Endothelial cell of coronary artery (primary cell): ENCODE measurements at places on chromosomes 12 and 14. TPM values are rescaled to one million over a fixed set of nuclear protein-coding genes. Genes with fewer than 3 reads are reported as not detected.

DPPA3 gene
- total RNA-seq = not detected in 2 replicates

LRRIQ1 gene
- 0.09 and 0.18 TPM in 2 replicates for total RNA-seq

NTS gene
- not detected in 2 replicates for total RNA-seq

SERPINA6 gene
- not detected in 2 replicates for total RNA-seq

C12orf50 gene
- total RNA-seq = 0.09 TPM in 1 of 2 replicates, not detected in the other

FITM1 gene
- 0.19 and 0.27 TPM in 2 replicates for total RNA-seq

KIF5A gene
- total RNA-seq = under 0.01 and 0.09 TPM in 2 replicates

APAF1 gene
- 24.6 and 34.0 TPM in 2 replicates for total RNA-seq

NINJ2 gene
- total RNA-seq = 0.28 and 0.90 TPM in 2 replicates

CDKN1B gene
- total RNA-seq = 33.8 and 36.3 TPM in 2 replicates

SYCP3 gene
- 0.09 and 0.19 TPM in 2 replicates for total RNA-seq

SHMT2 gene
- total RNA-seq = 132 and 202 TPM in 2 replicates

KRT78 gene
- total RNA-seq = not detected in 2 replicates

KCNK13 gene
- not detected in 2 replicates for total RNA-seq

OTOGL gene
- 1.4 and 1.9 TPM in 2 replicates for total RNA-seq

SERPINA9 gene
- 0.09 TPM in 1 of 2 replicates, not detected in the other for total RNA-seq

ENDOU gene
- total RNA-seq = 0.09 TPM in 1 of 2 replicates, not detected in the other

CABP1 gene
- 0.09 and 0.19 TPM in 2 replicates for total RNA-seq
